ENCODE measurements at places on chromosomes 5 and 9. TPM values are rescaled to one million over a fixed set of nuclear protein-coding genes. Genes with fewer than 3 reads are reported as not detected.

GRCh38 chr5:176646707-176647029 is 616 bp upstream of the TSPAN17 start:
- no peak for DNase-seq

DNA sequence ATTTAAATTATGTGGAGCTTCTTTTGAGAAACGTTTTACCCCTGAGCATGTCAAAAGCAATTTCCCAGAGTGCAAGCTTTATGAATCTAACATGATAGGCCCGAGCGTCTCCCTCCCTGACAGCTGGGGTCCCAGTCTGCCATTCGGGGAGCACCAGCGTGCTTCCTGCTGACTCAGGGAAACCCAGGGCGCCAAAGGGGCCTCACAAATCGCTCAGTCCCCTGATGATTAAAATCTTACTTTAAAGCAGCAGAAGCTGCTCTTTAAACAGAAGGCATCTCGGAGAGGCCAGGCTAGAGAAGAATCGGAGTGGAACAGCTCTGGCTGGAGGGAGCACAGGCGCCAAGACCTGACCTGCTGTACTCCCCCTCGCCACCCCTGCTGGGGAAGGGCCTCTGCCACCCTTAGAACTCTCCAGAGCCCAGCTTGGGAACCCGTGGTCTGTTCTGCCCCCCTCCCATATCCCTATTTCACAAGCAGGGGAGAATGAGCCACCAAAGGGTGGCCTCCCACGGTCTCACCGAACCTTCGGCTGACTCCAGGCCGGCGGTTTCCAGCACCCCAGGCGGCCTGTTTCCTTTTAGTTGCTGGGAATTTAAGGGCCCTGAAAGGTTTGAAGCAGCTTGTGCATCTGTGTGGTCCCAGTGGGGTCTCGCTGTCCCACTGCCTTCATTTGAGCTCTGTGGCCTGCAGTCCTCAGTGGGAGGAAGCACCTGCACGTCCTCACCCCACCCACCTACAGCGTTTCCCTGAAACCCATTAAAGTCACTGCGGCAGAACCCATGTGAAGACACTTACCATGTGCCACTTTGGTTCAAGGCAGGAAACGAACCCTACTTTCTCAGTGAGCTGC is 147.6 kb downstream of the COL23A1 start:
- no peak for DNase-seq

GRCh38 chr9:80501635-80502034 is 929.9 kb downstream of the TLE4 start:
- no peak for DNase-seq

- DNase-seq: no peak
Measured at GRCh38 chr5:156971848-156972525, 9.0 kb upstream of the TIMD4 start.

DNA sequence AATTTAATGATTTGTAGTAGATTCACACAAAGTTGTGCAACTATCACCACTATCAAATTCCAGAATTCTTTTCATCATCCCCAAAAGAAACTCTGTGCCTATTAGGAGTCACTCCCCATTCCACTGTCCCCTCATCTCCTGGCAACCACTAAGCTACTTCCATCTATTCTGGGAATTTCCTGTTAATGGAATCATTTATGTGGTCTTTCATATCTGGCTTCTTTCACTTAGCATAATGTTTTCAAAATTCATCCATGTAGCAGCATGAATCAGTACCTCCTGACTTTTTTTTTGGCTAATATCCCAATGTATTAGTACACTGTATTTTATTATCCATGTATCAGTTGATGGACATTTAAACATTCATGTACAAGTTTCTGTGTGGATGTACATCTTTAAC is 157.6 kb downstream of the TTC39B start:
- DNase-seq: no peak

Gene FOXE1
- total RNA-seq: not detected
